CD4-positive, alpha-beta T cell treated with Interleukin-15 for 4 hours (primary cell): ENCODE measurements at places on chromosomes 16 and 17.

GRCh38 chr17:32693194-32693897, 183.6 kb downstream of the MYO1D start:
- no peak for DNase-seq

GRCh38 chr16:57341441-57342303, 16.9 kb upstream of the CCL22 start:
- DNase-seq: no peak

- no peak for DNase-seq
These were observed 161.3 kb upstream of the GSE1 start for GRCh38 chr16:85451641-85452363.

GRCh38 chr17:36720131-36720530, 118.7 kb downstream of the MRM1 start:
- DNase-seq: no peak

- DNase-seq: no peak
These were observed 53.1 kb downstream of the MRM3 start for GRCh38 chr17:835263-835662.

GRCh38 chr16:24935336-24935735, 79.8 kb downstream of the ARHGAP17 start:
- DNase-seq: no peak

DNA sequence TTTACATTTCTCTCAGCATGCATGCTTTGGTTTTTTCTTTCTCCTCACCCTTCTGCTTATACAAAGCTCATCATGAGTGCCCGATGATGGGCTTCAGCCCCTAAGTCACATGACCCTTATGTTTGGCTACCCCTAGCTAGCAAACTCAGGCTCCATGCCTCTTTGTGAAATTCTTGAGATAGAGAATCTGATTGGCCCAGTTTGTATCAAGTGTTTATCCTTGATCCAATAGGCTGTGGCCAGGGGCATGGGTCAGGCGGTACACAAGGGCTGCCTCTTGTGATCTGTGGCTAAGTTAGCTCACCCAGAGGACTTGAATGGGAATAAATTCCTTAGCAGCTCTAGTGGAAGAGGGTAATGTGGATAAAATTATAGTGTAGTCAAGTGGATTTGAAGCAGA, 11.5 kb upstream of the TOX3 start:
- no peak for DNase-seq

DNA sequence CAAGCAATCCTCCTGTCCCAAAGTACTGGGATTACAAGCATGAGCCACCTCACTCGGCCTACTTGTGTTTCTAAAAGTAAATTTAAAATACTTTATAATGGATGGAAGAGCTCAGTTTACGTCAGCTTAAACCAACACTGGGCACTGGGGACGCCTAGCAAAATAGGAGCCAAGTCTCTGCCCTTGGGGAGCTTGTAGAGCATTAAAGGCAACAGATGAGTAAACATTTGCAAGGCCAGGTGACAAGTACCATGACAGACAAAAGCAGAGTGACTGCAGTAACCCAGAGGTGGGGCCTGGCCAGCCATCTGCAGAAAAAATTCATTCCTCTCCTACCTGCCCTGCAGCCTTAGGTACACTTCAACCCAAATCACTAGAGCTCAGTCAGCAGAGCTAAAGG, 12.1 kb upstream of the NLK start:
- DNase-seq: no peak

- no peak for DNase-seq
These were observed 33.7 kb downstream of the NLK start for GRCh38 chr17:28076144-28076543.

DNA sequence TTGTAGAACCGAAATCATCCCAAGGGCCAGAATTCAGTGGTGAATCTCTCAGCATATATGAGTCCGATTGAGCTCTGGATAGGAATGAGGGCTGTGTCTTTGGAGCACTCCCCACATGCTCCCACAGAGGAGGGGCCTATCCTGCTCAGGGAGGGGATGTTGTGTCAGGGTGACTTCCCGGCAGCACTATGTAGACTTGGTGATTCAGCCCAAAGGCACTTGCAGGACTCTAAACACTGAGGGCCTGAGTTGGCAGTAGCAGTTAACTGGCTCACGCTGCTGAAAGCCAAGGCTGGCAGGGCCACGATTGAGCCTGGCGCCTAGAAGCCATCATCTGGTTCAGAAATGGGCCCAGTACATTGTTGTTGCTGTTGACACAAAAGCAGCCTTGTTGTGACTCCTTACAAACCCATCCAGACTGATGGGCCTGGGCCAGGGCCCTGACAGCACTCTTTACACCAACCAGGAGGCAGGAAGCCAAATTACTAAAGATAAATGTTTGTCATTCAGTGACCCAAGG, 31.9 kb downstream of the NMT1 start:
- no peak for DNase-seq

DNA sequence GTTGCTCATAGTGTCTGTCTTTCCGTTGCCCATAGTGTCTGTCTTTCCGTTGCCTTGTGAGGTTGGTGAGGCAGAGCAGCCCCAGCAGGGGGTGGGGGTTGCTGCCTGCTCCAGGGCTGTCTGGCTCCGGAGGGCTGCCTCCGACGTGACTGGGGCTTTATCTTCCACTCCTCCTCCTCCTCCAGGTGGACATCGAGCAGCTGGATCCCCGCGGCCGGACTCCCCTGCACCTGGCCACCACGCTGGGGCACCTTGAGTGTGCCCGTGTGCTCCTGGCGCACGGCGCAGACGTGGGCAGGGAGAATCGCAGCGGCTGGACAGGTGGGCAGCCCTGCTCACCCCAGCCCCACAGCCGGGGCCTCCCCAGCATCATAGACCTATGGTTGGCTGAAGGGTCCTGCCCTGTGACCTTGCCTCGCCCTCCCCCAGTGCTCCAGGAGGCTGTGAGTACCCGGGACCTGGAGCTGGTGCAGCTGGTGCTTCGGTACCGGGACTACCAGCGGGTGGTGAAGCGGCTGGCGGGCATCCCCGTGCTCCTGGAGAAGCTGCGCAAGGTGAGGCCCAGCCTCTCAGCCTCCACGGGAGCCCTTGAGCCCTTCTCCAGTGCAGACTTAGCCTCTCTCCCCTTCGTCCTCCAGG, 14.7 kb downstream of the ANKRD13B start:
- no peak for DNase-seq

GRCh38 chr17:3004150-3004801, 59.1 kb downstream of the OR1D5 start:
- DNase-seq: peak; percentile 27

DNA sequence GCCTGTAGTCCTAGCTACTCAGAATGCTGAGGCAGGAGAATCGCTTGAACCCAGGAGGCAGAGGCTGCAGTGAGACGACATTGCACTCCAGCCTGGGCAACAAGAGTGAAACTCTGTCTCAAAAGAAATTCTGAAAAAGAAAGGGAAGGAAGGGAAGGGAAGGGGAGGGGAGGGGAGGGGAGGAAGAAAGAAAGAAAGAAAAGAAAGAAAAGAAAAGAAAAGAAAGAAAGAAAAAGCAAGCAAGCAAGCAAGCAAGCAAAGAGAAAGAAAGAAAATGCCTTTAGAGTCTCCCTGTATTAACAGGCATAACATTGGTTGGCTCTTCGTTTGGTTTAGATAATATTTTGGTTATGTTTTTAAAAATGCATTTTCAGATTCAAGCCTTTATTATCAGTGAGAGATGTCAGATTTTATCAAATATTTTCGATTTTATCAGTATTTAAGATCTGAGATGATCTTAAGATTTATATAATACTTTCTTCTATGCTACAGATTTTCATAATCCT, 281.1 kb downstream of the NPIPA8 start:
- no peak for DNase-seq

GRCh38 chr16:14132696-14133048, 61.6 kb downstream of the MRTFB start:
- no peak for DNase-seq

- no peak for DNase-seq
These were observed 502.7 kb upstream of the HSBP1 start for GRCh38 chr16:83305092-83305491.

GRCh38 chr17:7977039-7977438, 25.4 kb upstream of the GUCY2D start:
- DNase-seq: no peak

- DNase-seq: no peak
These were observed 59.1 kb upstream of the CCL2 start for GRCh38 chr17:34195987-34196386.

- peak; percentile 22 for DNase-seq
These were observed 521 bp downstream of the C16orf87 start for GRCh38 chr16:46830417-46830901.

DNA sequence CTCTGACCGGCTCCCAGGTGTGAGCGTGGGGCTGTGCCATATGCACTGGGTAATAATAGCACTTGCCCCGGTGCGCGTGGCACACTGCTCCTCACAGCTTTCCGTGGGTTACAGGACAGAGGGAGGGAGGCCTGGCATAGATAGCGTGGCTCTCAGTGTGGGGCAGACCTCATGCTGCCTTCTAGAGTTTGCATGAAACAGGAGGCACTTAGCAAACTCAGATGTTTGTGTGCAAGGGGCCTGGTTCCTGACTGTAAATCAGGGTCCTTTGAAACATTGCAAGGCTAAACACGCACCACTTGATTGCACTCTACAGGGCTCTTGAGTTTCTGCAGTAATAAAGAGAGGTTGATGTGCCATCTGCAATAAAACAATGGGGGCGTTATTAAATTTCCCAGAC, 101.7 kb downstream of the RPTOR start:
- DNase-seq: no peak

DNA sequence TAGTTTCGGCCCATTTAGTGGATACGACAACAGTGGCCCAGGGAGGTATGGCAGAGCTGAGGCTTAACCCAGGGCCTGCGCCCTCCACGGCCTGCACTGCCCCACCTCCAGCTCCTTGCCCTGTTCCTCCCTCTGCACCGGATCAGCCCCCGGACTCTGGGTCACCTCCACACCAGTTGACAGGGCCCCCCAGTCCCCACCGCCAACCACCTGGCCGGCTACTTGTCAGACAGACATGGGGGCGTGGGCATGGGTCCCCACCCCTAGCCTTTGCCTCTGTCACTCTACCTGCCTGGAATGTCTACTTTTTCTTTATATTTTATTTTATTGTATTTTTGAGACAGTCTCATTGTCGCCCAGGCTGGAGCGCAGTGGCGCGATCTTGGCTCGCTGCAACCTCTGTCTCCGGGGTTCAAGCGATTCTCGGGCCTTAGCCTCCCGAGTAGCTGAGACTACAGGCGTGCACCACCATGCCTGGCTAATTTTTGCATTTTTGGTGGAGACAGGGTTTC, 3.0 kb upstream of the ACTG1 start:
- DNase-seq: no peak

GRCh38 chr17:30927756-30928155, 6.0 kb downstream of the ADAP2 start:
- DNase-seq: no peak

DNA sequence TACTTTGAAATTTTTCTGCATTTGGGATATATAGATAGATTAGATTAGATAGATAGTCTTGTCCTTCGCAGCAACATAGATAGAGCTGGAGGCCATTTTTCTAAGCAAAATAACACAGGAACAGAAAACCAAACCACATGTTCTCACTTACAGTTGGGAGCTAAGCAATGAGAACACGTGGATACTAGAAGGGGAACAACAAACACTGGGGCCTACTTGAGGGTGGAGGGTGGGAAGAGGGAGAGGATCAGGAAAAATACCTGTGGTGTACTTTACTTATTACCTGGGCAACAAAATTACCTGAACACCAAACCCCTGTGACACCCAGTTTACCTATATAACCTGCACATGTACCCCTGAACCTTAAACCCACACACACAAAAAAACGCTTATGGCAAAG, 14.3 kb downstream of the PRKAR1A start:
- no peak for DNase-seq

- no peak for DNase-seq
These were observed 8.2 kb downstream of the MMP2 start for GRCh38 chr16:55487048-55487803.

- DNase-seq: no peak
These were observed 50.6 kb downstream of the LMF1 start for GRCh38 chr16:920051-920681.

- no peak for DNase-seq
These were observed 35.2 kb downstream of the MBTD1 start for GRCh38 chr17:51224402-51225262.

DNA sequence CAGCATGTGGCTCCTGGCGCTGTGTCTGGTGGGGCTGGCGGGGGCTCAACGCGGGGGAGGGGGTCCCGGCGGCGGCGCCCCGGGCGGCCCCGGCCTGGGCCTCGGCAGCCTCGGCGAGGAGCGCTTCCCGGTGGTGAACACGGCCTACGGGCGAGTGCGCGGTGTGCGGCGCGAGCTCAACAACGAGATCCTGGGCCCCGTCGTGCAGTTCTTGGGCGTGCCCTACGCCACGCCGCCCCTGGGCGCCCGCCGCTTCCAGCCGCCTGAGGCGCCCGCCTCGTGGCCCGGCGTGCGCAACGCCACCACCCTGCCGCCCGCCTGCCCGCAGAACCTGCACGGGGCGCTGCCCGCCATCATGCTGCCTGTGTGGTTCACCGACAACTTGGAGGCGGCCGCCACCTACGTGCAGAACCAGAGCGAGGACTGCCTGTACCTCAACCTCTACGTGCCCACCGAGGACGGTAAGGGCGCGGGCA, 645 bp downstream of the NLGN2 start:
- peak; percentile 25 for DNase-seq

- no peak for DNase-seq
These were observed 59.0 kb upstream of the ATP2A3 start for GRCh38 chr17:4023220-4023619.

DNA sequence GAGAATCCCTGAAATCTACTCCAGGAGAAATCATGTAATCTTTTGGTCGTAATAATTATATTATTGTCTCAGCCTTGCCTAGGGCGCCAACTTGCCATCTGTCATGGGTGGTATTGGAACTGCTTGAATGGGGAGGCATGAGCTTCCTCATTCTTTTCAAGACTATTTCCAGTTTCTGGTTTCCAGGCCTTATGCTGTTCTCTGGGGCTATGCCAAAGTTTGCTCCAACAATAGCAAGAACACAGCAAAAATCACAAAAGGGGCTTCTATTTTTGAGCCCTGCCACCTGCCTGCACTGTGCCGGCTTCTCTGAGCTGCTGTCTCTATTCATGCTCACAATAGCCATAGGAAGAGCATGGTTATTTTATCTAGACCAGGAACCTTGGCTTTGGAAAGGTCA, 111.7 kb downstream of the SPECC1 start:
- no peak for DNase-seq

- no peak for DNase-seq
These were observed 39.5 kb downstream of the CMIP start for GRCh38 chr16:81483970-81484595.

DNA sequence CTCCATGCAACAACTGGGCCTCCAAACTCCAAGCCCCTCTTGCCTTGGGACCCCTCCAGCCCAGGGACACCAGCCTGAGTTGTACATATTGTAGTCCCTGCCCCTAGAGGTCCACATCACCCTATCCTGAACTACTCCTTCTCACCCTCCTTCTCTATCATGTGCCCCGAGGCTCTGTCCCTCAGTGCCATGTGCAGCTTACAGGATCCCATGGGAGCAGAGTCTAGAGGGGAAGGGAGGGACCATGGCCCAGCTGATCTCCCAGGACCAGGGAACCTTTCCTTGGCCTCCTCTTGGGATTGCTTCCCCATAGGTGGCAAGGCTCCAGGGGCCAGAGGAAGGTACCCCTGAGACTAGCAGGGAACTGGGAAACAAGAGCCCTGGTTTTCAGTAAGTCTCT, 35.3 kb downstream of the TMEM132E start:
- DNase-seq: no peak
